NCI-H1105 treated with DMSO at 0.1 percent for 48 hours (cell line): ENCODE measurements at places on chromosomes 3 and 15.

GRCh38 chr3:37171144-37171543, 3.2 kb downstream of the LRRFIP2 start:
- DNase-seq = no peak

- DNase-seq = no peak
Measured at GRCh38 chr15:88661761-88662556, 23.1 kb downstream of the ISG20 start.

DNA sequence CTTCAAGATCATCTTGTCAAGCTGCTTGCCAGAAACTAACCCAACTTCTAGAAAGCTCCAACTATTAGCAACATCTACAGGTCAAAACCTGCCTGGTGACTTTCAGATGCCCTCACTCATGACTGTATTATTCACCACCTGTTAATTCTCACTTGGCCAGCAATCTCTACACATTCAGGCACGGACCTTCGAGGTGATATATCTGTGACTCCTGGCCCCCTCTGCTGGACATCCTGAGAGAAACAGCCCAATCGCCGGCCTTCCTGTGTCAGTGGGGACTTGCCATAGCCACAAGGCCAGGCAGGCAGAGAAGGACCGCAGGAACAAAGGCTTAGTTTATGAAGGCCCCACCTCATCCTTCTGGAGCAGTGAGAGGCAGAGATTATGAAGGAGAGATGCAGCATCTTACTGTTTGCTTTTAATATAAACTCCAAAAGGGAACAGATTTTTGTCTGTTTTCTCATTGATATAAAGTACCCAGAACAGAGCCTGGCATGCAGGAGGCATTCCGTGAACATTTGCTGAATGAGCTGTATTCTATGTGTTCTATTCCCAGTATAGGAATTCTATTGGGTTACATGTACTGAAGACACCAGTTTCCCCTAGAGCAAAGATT, 24.4 kb upstream of the OCA2 start:
- peak; percentile 34 for DNase-seq

DNA sequence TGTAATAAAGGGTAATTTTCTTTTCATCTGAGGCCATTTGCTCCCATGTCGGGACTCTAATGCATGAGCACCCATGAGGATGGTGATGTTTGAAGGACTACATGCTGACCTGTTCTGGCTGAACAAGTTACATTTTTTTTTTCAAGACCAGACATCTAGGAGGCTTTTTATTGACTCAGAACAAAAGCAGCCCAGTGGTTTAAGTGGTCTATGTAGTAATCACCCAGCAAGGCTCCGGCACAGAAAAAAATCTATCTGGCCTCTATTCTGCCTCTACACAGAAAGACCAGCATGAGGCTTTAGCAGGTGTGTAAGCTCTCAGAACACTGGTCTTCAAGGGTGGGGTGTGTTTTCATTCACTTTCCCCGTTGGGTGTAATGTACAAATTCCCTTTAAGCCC, 95.1 kb upstream of the ZBED2 start:
- DNase-seq = peak; percentile 4

DNA sequence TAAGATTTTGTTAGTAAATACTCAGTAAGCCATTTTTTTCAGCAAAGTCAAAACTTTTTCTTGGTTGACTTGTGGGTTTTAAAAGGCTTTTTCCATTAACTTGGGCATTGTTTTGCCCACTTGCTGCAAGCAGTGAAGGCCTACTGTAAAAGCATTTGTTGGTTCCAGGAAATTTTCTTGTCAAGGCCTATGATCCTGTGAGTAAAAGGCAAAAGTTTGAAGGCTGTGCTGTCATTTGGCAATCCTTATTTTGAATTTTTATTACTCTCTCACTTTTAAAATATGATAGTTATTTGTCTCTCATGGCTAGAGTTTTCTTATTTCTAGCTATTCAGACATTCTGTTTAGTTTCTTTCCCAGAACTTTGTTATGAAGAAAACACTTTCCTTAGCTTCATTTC, 13.0 kb downstream of the P2RY12 start:
- DNase-seq = no peak

DNA sequence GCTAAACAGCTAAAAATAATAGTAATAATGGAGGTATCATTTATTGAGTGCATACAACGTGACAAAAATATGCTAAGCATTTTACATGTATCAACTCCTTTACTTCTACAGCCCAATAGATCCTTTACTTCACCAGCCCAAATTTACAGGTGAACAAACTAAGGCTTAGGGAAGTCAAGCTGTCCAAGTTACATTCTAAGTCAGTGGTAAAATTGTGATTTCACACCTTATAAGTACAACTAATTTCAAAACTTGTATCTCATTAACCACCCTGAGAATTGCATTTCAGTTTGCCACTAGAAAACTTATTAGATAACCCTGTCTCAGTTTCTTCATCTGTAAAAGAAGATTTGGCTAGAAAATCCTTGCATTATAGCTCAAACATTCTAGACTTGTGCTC, 10.7 kb downstream of the SLC33A1 start:
- no peak for DNase-seq

DNA sequence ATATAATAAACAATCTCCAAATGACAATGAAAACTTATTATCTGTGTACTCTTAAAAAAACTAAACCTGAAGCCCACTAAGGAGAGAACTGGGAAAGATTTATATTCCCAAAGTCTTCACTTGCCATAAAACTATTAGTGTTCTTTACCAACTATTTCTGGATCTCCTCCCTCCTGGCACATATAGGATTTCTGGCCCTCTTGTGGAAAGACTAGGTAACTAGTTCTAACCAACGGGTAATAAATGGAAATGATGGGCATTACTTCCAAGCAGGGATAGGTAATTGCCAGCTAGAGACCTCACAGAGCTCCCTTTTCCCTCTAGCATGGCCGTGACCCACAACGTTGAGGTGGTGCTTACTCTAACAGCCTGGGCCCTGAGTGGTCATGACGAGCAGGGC, 110.1 kb downstream of the DNAH12 start:
- DNase-seq = peak; percentile 21

GRCh38 chr3:192731233-192731632, 3.9 kb upstream of the FGF12 start:
- no peak for DNase-seq

GRCh38 chr3:14369675-14370669, 32.4 kb upstream of the SLC6A6 start:
- no peak for DNase-seq

DNA sequence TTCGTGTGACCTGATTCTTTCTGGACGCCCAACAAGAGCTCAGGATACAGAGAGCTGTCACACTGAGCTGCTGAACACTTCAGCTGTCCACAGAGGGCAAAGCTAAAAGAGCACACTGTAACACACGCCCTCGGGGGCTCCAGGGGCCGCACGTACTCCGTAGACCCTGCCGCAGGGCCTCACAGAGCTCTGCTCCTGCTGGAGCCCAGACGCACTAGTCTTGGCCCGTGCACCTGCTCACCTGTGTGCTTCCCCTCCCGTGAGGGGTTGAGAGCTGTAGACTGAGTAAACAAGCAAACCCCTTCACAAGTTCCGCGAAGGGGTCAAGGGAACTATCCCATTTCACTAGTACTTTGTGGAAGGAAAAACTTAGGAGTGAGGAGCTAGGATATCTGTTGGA, 30.7 kb upstream of the TUSC7 start:
- DNase-seq = no peak

DNA sequence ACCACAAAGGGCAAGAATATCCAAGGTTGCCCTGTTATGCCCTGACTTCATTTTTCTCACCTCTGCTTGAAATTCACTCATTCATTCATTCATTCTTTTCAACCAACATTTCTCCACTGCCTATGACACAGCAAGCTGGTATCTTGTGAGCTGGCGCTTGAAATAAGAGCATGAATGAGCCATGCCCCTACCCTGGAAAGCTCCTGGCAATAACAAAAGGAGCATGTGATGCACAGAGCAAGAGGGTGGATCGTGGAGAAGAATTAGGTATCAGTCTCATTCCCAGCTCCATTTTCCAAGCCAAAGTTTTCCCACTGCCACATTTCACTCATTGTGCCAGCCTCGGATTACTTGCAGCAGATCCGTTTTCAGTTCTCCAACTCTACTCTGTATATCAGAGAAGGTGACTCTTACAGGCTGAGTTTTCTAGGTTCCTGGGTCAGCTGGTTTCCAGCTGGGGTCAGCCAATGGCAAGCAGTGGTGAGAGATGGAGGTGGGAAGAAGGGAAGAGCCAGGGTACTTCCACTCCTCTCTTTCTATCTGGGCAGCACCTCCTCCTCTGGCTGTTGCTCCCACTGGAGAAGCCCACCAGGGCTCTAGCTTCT, 144.8 kb downstream of the SUCLG2 start:
- DNase-seq = no peak

GRCh38 chr3:166446291-166446690, 609.1 kb upstream of the BCHE start:
- DNase-seq = no peak

- DNase-seq = no peak
Measured at GRCh38 chr15:85333132-85333831, 47.1 kb upstream of the AKAP13 start.

GRCh38 chr3:64815195-64815631, 127.4 kb upstream of the ADAMTS9 start:
- DNase-seq = no peak

DNA sequence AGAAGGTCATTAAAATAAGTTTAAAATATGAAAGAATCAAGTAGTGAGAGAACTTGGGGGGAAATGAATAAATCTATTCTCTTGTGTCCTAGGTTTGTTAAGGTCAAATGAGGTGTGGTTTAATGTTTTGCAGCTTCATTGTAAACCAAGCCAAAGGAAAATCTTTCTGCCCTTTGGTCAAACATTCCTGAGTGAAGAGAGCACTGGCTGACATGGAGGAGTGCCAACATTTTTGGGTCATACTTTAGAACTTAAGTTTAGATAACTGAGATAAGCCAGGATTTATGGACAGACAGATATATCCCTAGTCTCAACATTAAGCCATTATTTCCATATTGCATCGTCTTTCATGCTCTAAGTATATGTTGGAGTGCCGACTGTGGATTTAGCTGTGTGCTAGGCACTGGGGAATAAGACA, 66.4 kb downstream of the PTPRG start:
- DNase-seq = no peak

DNA sequence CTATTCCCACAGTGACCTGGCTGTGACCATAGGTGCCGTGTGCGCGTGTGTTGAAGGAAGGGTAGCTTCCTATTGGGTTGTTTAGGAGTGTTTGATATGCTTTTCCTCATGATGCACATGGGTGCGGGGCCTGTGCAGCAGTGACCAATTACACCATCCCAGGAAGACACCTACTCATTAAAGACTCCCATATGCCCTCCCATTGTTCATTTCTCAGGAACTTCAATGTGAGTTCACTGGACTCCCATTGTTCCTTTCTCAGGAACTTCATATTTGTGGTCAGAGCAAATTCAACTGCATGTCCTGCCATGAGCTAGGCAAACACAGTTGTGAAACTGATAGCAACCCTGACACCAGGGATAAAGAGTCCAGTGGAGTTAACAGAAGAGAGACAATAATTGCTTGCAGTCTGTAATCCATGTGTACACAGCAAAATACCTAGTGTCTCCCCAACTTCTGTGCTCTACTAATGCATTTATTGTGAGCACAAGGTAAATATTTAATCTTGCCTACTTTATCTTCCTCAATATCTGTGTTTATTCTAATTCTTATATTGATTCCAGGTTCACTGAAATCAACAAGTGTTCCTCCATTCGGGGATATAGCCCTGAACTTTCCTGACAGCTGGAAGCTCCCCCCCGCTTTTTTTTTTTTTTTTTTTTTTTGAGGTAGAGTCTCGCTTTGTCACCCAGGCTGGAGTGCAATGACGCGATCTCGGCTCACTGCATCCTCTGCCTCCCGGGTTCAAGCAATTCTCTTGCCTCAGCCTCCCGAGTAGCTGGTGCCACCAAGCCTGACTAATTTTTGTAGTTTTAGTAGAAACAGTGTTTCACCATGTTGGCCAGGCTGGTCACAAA, 57.5 kb upstream of the GCNT3 start:
- DNase-seq = no peak

- no peak for DNase-seq
Measured at GRCh38 chr15:99508852-99509251, 56.9 kb upstream of the MEF2A start.

DNA sequence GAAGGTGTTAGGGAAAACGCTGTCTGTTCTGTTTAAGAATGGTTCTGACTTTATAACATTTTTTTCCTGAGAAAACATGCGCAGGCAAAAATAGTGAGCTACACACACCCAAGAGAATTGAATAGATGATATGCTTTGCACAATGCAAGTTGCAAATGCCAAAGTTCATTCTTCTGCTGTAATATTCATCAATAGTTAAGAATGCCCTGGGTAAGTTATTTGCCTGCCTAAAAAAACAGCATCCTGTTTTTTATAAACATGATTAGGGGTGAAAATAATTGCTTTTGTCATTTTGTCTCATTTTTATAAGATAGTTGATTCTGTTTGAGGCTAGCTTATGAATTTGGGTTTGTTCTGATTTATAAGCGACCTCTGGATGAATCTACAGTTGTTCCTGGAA, 99.4 kb downstream of the DTWD1 start:
- no peak for DNase-seq

- no peak for DNase-seq
Measured at GRCh38 chr3:171314341-171314740, 145.9 kb downstream of the TNIK start.

- DNase-seq = no peak
Measured at GRCh38 chr15:49832511-49832910, 211.7 kb downstream of the DTWD1 start.
